ENCODE measurements at places on chromosomes 2 and 18.

- no peak for DNase-seq
Observed at GRCh38 chr2:159484532-159484931, 131.8 kb downstream of the BAZ2B start.

DNA sequence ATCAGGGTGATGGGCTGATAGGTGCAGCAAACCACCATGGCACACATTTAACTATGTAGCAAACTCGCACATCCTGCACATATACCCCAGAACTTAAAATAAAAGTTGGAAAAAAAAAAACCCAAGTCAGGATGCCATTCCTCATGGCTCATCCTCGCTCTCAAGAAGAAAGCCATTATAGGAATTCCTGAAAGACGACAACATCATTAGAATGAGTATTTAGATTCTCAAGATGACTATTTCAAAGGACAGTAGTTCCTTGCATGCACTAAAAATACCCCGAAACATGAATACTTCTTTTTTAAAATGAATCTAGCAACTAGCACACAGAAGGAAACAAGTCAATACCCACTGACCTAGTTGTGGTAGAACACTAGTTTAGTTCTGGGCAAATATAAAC, 285.8 kb upstream of the REV1 start:
- no peak for DNase-seq

DNA sequence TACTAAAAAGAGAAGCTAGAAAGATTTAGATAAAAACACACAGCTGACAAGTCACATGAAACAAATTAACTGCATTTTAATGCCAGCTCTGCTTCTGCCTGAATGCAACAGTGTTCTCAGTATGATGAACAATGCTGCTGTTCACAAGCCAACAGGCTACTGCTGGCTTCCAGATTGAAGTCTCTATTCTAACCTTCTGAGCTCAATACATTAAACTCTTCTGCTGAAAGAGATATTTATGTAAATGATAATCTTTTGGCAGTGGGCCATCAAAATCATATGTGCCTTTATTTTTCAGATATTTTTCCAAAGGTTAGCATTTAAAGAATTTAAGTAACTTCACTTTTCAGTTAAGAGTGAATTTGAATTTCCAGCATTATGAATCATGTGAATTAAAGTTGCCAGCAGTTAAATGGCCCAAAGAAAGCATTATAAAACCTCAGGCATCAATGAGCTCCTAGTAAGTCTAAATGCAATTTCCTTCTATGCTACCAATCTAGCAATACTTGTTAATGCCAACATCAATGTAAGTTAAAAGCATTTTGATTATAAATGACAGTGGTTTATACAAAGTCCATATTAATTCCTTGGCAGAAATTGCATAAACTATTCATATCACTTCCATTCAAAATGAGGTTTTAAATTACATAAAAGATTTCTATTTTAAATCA, 72.4 kb downstream of the ID2 start:
- DNase-seq: no peak

DNA sequence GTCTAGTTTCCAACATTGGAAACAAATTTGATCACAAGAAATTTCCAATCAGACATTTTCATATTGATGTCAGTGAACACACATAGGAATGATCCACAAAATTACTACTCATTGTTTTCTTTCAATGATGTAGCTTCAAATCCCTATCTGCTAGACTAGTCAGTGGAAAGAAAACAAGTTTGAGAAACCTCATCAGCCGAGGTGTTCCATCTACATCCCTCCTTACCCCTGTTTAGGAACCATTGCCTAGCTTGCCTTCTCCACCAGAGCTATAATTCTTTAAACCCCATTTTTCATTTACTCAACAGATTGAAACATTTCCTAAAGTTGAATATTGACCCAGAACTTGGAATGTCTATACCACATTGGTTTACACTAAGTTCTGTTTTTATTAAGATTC, 45.3 kb downstream of the HNMT start:
- no peak for DNase-seq

DNA sequence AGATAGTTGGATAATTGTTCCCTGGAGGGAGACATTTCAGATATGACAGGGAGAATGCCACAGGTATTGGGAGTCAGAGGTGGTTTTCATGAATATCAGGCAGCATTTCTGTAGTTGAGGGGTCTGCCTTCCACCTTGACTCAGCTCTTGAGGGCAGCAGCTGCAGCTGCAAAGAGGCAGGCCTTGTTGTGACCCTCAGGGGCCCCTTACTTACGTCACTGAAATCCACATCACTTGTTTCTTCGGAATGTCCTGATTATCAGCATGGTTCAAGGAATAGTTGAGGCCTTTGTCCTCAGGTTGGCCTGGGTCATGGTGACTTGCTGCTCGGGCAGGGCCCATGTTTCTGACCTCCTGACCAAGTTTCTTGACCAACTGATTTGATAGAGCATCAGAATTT, 46.9 kb downstream of the TMEM17 start:
- no peak for DNase-seq

DNA sequence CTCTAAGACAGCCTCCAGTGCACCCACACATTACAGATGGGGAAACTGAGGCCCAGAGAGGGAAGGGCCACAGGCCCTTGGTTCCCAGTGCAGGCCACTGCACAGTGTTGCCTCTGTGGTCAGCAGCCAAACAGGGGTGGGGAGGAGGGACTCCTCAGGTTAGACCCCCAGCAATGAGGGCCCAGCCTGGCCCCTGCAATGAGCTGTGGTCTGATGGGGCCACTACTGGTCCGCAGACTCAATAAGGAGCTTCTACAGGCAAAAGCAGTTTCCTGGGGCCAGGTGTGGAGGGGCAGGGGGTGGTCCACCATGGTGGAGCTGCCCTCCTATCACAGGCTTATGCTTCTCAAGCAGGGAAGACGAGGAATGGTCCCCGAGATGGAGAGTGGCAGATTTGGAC, 87.6 kb downstream of the HS1BP3 start:
- no peak for DNase-seq

GRCh38 chr18:58527285-58527951, 101.5 kb downstream of the ALPK2 start:
- no peak for DNase-seq

DNA sequence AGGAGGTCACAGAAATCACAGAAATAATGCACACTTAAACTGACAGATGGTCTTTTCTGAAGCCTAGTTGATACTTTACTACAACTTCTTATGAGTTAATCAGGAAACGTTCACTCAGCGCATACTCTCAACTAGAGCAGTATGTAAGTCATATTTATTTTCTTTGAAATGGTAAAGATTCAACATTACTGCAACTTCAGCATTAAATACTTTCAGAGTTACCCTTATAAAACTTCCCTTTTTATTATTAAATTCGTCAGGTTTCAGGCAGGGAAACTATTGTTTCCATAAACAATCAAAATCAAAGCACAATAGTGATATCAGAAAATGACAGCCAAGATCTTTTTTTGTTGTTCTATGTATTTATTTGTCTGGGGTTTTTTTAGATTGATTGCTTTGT, 222.6 kb upstream of the RND3 start:
- no peak for DNase-seq

DNA sequence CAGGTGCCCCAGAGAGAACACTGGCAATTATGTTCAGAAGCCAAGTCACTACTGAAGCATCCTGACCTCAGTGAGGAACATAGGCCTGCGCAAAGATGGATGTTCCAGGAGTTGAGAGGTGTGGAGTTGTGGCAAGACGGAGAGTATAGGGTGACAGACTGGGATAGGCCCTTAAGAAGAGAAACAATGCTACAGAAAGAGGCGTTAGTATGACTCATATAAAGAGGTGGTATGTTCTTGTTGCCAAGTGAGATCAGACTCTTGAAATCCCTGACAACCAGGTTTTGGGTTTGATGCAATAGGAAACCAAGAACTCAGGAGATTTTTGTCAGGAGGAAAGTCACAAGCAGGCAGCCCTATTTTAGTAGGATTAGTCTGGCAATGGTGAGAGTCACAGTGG, 185.6 kb downstream of the RIT2 start:
- no peak for DNase-seq

DNA sequence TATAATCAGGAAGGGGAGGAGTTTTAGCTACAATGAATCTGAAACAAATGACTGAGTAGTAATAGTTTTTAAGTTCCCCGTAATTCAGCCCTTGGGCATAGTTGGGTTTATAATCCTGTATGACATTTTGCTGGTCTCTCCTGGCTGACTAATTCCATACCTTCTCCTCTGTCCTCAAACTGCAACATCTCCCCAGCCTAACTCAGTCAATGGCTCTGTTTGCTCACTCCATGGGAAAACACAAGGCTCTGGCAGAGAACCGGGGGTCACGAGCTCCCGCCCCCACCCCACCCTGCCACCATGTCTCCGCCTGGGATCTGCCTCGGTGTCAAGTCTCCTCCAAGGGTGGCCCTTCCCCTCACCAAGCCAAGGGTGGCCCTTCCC, 168.6 kb downstream of the HDAC4 start:
- no peak for DNase-seq

DNA sequence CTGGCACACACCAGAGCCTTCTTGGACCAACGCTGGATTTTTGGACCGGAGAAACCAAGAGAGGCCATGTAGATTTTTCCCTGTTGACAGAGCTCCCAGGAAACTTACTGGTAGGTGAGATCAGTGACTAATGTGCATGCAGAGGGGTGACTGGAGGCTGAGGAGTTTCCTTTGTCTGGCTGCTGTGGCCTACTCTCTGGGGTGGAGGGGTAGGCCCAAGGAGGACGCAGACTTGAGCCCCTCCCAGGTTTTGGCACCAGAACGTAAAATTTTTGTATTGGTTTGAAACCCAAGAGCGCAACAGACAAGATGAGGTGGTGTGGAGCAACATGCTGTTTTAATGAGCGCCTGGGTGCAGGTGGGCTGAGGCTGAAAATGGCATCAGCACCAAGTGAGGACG, 59.2 kb downstream of the KYNU start:
- no peak for DNase-seq

GRCh38 chr2:182745061-182745460, 29.0 kb downstream of the DNAJC10 start:
- no peak for DNase-seq

GRCh38 chr2:164969909-164970690, 14.8 kb upstream of the SLC38A11 start:
- no peak for DNase-seq

GRCh38 chr18:25786758-25787157, 303.7 kb downstream of the SS18 start:
- DNase-seq: no peak

GRCh38 chr2:8892111-8892510, 54.7 kb upstream of the KIDINS220 start:
- DNase-seq: no peak

DNA sequence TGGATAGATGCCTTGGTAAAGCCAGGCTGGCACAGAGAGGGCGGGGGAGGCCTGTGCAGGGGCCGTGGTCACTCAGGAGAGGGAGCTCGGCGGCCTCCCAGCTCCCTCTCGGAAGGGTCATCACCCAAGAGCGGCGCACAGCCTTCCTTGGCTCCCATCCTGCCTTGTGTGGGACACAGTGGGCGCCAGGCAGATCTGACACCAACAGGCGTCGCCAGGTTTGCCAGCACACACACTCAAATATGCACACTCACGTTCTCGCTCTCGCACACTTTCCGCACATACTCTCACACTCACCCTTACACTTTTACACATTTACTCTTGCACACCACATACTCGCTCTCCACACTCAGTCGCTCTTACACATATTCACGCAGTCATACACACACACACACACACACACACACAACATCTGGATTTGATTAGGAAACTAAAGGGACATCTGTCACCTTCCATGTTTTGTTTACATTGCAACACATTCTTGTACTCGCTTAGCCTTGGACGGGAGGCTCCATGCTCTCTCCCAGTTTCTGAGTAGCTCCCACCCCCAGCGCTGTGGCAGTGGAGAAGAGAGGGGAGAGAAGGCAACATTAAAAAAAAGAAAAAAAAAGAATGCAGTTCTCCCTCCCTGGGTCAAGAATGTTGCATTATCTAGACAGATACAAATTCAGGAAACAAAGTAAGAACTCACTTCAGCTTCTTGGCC, 10.5 kb downstream of the CHMP1B start:
- DNase-seq: no peak

DNA sequence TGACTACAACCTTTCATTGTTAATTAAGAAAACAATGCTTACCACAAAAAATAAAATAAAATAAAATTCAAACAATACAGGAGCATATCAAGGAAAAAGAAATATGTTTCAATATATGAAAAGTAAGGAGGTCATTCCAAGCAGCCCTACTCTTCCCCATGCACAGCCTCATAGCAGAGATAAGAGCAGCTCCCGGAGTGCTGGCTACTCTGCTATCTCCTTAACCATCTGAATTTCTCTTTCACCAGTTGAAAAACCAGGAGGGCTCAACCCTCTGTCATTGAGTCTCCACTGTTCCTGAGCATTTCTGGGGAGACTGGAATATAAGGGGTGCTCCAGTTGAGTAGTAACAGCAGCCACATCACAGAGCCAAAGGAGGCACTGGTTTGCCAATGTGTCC, 201.4 kb downstream of the TCF4 start:
- no peak for DNase-seq

GRCh38 chr18:78087338-78087737, 837.7 kb downstream of the GALR1 start:
- DNase-seq: no peak

GRCh38 chr2:118853129-118853640, 5.7 kb upstream of the EN1 start:
- DNase-seq: no peak

- no peak for DNase-seq
Observed at GRCh38 chr2:227164763-227165291, 403 bp downstream of the COL4A3 start.

DNA sequence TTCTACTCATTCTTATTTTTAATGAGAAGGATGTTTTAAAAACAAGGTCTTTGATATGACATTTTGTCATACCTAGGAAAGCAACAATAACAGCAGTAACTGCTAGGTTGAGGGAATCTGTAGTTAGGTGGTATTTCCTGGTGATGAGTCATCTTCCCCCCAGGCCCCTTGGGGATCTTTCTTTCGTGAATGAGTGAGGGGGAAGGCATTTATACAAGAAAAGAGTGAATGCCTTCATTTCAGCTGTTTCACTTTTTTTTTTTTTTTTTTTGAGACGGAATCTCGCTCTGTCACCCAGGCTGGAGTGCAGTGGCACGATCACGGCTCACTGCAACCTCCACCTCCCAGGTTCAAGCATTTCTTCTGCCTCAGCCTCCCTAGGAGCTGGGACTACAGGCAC, 108.6 kb downstream of the MAP4K4 start:
- DNase-seq: no peak

DNA sequence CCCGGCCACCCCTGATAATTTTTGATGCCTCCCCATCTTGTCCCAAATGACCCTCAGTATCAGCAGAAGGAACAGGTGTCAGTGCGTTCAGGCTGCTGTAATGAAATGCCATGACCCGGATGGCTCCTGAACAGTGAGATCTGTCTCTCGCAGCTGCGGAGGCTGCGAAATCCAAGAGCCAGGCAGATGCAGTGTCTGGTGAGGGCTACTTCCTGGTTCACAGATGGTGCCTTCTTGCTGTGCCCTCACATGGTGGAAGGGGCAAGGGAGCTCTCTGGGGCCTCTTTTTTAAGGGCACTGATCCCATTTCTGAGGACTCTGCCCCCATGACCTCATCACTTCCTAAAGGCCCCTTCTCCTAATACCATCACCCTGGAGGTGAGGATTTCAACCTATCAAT, 152.2 kb downstream of the TWIST2 start:
- DNase-seq: no peak

Measured in NCI-H2029 treated with DMSO at 0.1 percent for 48 hours (cell line).